ENCODE measurements at places on chromosomes 1 and 21.

- peak; percentile 53 for DNase-seq
These were observed at the start of gene TMCO4 for GRCh38 chr1:19799230-19800075. TMCO4 (minus strand) TSS chr1:19799916; CDS start chr1:19780758, 19,158 bp downstream.

GRCh38 chr1:47713975-47714767 is 276.3 kb downstream of the FOXD2 start:
- DNase-seq: no peak

- peak; percentile 67 for DNase-seq
These were observed 3.5 kb downstream of the PIK3CD start for GRCh38 chr1:9654834-9655723.

DNA sequence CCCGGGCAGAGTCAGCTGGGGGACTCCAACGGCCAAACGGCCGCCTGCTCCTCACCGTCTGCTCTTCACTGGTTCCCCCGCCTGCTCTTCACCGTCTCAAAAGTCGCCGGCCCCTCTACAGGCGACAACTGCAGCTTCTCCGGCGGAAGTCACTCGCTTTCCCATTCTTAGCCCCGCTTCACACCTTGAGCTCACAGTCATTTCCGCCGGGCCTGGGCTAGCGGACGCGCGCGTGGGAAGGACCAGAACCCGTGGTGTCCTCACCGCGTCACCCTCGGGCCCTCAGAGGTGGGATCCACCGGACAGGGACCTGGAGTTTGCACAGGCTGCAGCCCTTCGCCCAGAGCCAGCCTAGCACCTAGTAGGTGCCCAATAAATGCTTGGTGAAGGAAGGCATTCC is 27.9 kb upstream of the HJV start:
- no peak for DNase-seq

GRCh38 chr21:20631633-20632032 is 366.6 kb upstream of the NCAM2 start:
- no peak for DNase-seq

GRCh38 chr1:203480525-203481084 is 5.0 kb downstream of the PRELP start:
- DNase-seq: peak; percentile 55

- no peak for DNase-seq
These were observed 676.9 kb upstream of the ADGRL4 start for GRCh38 chr1:79683420-79683819.

DNA sequence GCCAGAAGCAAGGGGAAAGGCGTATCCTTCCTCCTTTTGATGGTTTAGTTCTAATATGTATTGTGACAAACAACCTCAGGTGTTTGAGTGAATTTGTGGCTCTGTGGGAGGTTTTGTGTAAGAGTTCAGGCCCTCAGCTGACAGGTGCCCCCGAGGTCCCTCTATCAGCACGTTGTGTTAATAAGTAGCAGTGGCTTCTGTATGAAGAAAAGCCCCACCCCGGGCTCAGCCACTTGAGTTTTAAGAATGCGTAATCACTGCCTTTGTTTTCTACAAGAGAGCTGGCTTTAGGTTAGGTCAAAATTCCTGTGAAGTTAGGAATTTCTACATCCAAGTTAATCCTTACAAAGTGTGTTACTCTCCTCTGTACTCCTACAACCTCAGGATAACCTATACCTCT is 92.4 kb upstream of the PGBD5 start:
- DNase-seq: no peak

DNA sequence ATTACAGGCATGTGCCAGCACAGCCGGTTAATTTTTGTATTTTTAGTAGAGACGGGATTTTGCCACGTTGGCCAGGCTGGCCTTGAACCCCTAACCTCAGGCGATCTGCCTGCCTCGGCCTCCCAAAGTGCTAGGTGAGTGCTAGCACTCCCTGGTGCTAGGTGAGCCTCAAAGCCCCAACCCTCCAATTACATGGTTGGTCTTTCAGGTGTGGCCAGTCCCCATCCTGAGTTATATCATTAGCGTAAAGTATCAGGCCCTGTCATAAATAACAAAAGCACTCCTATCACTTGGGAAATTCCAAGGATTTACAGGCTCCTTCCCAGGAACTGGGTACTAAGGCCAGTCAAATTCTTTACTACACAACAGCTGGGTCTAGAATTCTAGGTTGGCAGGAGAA is 138.0 kb downstream of the PIK3R3 start:
- no peak for DNase-seq

DNA sequence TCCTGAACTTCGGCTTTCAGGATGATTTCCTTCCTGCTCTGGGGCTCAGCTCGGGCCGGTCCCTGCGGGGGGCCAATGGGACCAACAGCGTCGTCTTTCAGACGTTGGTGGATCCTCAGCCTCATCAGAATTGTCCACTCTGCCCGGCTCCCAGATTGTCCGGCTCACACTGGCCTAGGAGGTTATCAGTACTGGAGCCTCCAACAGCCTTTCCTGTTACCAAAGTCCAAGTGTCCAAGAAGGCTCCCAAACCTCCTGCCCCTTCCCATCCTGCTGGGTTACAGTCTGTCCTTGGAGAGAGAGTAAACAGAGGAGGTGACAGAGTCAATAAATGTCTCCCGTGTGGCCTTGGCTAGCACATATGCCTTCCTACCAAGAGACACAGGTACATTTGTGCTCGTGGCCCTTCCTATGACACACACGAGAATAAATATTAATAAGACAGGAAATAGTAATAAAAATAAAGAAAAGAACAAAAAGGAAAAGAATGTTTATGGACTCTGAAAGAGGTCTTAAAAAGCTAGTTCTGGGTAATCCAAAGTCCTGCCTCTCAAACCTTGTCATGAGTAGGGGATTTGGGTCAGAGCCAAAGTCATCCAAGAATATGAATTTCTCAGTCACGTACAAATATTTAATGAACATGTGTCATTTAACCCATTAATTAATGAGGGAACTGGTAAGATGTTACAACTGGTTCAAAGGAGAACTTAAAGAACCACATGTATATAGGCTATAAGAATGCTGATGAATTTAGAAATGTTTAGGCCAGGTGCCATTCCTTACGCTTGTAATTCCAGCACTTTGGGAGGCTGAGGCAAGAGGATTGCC is 80.8 kb upstream of the SLC2A1 start:
- no peak for DNase-seq

GRCh38 chr1:211750599-211750998 is 75.2 kb upstream of the NEK2 start:
- DNase-seq: no peak

GRCh38 chr1:157367091-157367739 is 185.1 kb downstream of the FCRL5 start:
- no peak for DNase-seq

GRCh38 chr1:194717941-194718340 is 1531.5 kb upstream of the B3GALT2 start:
- DNase-seq: no peak

DNA sequence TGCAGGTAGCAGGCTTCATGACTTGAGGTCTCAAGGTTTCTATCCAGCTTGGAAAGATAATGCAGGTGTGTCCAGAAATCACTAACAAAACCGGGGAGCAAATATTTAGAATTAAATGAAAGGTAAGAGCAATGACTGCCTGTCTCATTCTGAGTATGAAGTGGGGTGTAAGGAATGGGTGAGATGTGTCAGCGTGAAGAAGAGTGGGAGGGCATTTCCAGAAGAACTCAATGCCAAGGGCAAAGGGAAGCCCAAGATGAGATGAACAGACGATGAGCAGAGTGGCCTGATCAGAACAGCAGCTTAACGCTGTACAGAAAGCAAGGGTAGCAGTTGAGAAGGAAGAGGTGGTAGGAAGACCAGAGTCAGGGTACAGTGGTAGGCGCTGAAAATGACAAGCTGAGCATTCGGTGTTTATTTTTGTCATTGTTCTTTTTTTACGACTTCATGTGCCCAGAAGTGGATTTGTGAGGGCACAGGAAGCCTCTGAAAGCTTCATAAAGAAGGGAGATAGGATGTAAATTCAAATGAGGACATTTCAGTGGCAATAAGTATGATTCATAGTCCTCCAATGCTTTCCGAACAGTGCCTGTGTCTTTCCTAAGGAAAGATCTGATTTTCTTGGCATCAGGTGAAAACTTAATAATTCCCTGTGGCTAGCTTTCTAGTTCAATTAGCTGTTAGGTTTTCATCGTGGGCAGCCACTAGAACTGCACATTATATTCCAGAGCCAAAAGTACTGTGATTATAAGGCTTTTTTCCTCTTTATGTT is 190.5 kb downstream of the APP start:
- DNase-seq: no peak

- no peak for DNase-seq
These were observed 84.8 kb upstream of the CACNA1E start for GRCh38 chr1:181398544-181398943.

DNA sequence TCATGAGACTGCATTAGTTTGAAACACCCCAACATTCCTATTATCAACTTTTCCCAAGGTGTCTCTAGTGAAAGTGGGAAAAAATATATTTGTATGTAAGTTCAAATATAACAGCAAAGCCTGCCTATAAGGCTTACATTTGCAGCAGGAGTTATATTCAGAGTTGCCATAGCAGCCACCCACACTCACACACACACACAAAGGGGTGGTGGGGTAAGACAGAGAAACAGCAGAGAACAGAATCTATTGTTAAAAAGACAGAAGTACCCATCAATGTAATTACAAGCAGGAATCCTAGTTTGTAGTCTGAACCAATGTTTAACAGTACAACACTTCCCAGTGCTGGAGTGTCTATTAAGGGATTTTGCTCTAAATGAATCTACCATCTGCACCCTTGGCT is 55.0 kb downstream of the PLPPR5 start:
- DNase-seq: no peak

DNA sequence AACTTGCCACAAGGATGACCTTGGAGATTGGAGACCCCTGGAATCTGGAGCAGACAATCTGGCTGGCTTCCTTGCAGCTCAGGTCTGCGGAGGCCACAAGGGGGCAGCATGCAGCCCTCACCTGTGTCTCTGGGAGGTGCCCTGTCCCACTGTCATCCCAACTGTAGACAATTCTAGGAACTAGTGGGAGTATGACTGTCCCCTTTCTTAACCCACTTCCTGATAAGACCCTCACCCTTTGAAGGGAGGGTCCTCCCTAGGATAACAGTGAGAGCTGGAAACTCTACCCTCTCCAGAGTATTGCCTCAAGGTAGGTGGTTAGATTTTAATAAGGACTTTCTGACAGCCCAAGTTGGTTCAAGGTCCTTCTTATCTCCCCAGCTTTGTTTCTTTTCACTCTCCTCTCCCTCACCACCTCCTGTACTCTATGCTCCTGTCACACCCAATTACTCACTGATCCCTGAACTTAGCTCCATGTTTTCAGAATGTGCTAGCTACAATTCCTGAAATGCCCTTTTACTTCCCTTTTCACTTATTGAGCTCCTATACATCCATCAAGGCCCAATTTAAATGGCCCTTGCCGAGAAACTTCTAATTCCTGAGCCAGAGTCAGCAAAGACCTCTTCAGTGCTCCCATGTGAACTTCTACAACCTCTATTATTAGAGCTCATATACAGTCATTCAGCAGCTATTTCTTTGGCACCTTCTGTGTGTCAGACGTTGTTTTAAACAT is 9.2 kb upstream of the KCNQ4 start:
- DNase-seq: peak; percentile 53

DNA sequence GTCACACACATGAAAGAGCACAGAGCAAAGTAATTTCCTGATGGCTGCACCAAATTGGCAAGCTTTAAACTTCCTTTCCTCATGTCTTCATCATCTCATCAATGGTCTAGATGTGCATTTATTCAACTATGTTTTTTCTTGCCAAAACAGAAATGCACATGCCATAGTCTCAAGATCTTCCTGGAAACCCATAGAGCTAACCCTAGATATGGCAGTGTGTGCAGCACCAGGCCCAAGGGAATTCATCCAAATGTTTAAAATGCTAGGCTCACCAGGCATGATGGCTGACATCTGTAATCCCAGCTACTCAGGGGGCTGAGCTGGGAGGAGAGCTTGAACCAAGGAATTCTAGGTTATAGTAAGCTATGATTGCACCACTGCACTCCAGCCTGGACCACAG is 31.2 kb upstream of the PALMD start:
- DNase-seq: no peak

GRCh38 chr1:92563457-92564216 is 76.9 kb upstream of the GFI1 start:
- no peak for DNase-seq

DNA sequence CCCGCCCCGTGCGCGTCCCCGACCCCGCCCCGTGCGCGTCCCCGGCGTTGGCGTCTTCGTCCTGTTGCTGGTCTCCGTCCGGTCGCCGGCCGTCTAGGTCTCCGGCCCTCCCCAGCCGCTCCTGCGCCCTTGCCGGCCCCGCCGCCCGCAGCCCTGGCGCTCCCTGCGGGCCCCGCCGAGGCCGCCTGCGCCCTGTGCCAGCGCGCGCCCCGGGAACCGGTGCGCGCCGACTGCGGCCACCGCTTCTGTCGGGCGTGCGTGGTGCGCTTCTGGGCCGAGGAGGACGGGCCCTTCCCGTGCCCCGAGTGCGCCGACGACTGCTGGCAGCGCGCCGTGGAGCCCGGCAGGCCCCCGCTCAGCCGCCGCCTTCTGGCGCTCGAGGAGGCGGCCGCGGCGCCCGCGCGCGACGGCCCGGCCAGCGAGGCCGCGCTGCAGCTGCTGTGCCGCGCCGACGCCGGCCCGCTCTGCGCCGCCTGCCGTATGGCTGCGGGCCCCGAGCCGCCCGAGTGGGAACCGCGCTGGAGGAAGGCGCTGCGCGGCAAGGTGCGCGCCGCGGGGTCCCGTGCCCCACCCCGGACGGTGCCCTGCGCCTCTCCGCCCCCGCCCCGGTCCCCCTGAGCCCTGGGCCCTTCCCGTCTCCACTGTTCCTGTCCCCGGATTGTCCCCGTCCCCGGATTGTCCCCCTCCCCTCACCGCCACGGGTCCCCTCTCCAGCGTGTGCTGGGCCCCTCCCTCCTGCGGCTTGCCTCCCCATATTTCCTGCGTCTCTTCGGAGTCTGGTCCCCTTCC is at the start of gene RNF187:
TSS of gene RNF187 (plus strand) at position 47 of the 789 bp plus-strand sequence.
- DNase-seq: no peak

- DNase-seq: no peak
These were observed 70.3 kb downstream of the URB2 start for GRCh38 chr1:229696385-229696784.

DNA sequence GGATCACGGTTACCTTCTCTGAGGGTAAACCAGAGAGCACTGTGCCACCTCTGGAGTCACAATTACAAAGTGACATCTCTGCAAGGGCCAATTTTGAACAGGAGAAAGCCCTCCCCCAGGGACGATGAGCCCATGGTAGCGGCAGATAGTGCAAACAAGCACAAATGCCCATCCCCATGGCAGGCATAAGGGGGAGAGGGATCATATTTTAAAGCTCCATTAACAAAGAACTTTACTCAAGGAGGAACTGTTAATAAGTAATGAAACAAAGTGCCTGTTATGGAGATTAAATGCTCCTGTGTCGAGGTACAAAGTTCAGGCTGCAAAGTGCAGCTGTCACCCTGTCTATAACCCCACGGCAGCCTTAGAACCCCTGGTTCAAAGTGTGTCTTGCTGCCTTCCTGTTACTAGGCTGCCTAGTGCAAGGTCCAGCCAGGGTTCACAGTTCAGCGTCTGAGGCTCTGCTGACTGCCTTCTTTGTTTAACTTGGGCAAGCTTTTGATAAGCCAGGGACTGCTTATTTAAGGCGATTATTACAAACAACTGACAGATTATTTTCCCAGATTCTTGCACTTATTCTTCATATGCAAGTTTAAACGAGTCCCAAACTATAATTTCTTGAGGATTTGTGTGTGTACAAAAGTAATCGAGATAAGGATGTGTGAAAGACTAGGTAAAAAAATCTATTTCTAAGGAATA is 75.7 kb upstream of the NRIP1 start:
- no peak for DNase-seq

- no peak for DNase-seq
These were observed 32.5 kb downstream of the PLEKHO1 start for GRCh38 chr1:150182247-150182646.
